ENCODE measurements at places on chromosomes 3 and 15. TPM values are rescaled to one million over a fixed set of nuclear protein-coding genes. Genes with fewer than 3 reads are reported as not detected.

DNA sequence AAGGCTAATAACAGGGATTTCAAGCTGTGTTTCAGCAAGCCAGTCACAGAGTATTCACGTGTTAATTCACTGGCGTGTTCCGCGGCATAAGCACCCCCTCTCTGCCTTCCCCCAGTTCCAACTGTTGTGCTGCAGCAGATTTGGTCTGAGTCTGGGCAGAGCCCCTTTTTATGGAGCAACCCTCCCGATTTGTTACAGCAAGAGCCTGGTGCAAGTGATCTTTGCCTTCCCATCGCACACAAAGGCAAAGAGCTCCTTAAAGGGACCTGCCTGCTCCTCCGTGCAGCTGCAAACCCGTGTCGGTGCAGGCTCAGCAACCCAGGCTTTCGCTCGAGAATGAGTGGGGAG lies 170.5 kb downstream of the KCNAB1 start:
- no peaks in the 10 kb centered on the region for H3K36me3 ChIP-seq
- peaks cover 13% of the 10 kb centered on the region for H3K4me1 ChIP-seq
- DNase-seq = no peak
- H3K4me3 ChIP-seq = no peak overlapping the region

DNA sequence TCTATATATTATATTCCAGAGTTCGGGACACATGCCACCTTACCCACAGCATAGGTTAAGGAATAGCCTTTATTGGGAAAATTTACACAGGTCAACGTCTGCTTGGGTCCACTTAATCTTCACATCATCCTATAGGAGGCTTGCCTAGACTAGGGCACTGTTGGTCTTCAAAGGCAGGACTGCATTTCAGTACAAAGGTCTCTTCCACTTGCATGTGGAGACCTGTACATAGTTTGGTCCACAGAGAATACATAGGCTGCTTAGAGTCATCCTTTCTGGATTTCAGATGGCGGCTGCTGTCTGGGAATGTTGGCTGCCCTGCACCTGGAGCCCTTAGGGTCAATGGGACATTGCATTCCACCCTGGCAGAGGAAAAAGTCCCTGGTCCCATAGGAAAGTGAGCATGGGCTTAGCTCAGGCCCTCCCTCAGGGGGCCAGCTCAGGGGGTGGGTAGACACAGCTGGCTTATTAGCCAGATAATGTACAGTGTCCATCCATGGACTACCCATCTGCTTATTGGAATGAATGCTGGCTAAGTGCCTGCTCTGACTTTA lies 75.3 kb upstream of the TGFBR2 start:
- no peaks in the 10 kb centered on the region for H3K27me3 ChIP-seq
- DNase-seq = no peak
- no peak overlapping the region for H3K4me3 ChIP-seq
- no peak overlapping the region for H3K27ac ChIP-seq
- no peaks in the 10 kb centered on the region for H3K4me1 ChIP-seq

GRCh38 chr3:129116482-129116946 lies 5.1 kb downstream of the RAB43 start:
- no peaks in the 10 kb centered on the region for H3K27me3 ChIP-seq
- H3K4me1 ChIP-seq = peaks cover 24% of the 10 kb centered on the region
- no peaks in the 10 kb centered on the region for H3K36me3 ChIP-seq
- no peak for DNase-seq
- no peak overlapping the region for H3K4me3 ChIP-seq

SAMD7 gene
- not detected for total RNA-seq

MYO5C gene
- total RNA-seq = 18.2 TPM

DNA sequence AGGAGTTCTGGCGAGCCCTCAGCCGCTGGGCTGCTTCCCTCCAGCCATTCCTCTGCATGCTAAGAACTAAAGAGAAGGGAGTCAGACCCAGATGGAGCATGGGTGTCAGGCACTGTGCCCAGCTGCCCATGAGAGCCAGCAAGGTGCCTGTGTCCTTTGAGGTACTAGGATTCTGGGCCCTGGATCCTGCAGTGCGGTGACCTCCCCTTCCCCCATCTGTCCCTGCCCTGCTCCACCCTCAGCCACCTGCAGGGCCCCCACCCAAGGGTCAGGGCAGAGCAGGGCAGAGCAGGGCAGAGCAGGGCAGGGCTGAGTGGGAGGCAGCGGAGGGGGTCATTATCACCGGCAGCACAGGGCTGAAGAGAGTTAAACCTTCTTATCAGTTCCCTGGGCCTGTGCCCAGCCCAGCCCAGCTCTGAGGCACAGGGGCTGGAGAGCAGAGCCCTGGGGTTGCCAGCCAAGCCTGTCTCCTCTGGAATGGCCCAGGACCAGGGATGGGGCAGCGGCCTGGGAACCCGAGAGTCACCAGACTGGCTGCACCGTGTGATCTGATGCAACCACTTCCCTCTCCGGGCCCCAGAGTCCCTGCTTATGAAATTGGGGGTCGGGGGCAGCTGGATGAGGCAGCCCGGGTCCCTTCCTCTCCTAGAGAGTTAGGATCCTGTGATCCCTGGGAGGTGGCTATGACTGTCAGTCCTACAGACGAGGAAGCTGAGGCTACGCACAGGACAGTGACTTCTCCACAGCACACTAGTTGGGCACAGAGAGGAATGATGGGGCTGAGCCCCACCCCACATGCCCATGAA lies 17.3 kb downstream of the ZDHHC19 start:
- H3K27ac ChIP-seq = no peak overlapping the region
- DNase-seq = peak; percentile 47
- H3K4me1 ChIP-seq = peaks cover 12% of the 10 kb centered on the region
- no peaks in the 10 kb centered on the region for H3K36me3 ChIP-seq

GRCh38 chr3:126003447-126004190 lies 34.6 kb downstream of the ROPN1B start:
- no peaks in the 10 kb centered on the region for H3K36me3 ChIP-seq
- H3K27ac ChIP-seq = no peak overlapping the region
- no peaks in the 10 kb centered on the region for H3K4me1 ChIP-seq

GRCh38 chr3:150515210-150515609 lies 31.1 kb downstream of the SERP1 start:
- no peaks in the 10 kb centered on the region for H3K36me3 ChIP-seq
- H3K4me3 ChIP-seq = no peak overlapping the region
- no peak for DNase-seq
- H3K27me3 ChIP-seq = no peaks in the 10 kb centered on the region
- no peaks in the 10 kb centered on the region for H3K4me1 ChIP-seq

DNA sequence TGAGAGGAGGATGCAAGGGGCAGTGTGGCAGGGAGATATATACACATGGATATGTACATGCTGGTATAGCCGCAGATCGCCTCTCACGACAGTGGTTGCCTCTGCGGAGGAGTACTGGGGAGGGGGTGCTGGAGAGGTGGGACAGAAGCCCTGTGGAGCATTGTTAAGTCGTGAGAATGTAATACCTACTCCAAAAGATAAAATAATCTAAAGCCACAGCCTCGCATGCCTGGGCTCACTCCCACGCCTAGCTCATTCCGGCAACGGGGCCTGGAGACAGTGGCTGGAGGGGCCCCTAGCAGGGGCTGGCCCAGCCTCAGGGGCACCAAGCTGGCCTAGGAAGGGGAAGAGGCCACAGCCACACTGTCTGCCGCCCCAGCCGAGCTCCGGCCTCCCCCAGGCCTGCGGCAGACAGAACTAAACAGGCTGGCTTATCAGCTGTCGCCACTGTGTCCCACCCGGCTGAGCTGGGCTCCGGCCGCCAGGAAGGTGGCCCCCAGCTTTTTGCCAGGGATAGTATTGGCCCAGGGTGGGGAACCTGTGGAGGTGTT lies 65.1 kb upstream of the LCTL start:
- no peak overlapping the region for H3K4me3 ChIP-seq
- no peaks in the 10 kb centered on the region for H3K36me3 ChIP-seq
- H3K4me1 ChIP-seq = peaks cover 37% of the 10 kb centered on the region
- H3K27ac ChIP-seq = peak overlapping the region; percentile 87
- no peaks in the 10 kb centered on the region for H3K27me3 ChIP-seq
- no peak for DNase-seq

GRCh38 chr15:40792394-40792793 lies 14.5 kb upstream of the ZFYVE19 start:
- H3K27me3 ChIP-seq = no peaks in the 10 kb centered on the region
- no peak overlapping the region for H3K27ac ChIP-seq
- peaks cover 14% of the 10 kb centered on the region for H3K4me1 ChIP-seq
- H3K4me3 ChIP-seq = no peak overlapping the region
- H3K36me3 ChIP-seq = no peaks in the 10 kb centered on the region

DNA sequence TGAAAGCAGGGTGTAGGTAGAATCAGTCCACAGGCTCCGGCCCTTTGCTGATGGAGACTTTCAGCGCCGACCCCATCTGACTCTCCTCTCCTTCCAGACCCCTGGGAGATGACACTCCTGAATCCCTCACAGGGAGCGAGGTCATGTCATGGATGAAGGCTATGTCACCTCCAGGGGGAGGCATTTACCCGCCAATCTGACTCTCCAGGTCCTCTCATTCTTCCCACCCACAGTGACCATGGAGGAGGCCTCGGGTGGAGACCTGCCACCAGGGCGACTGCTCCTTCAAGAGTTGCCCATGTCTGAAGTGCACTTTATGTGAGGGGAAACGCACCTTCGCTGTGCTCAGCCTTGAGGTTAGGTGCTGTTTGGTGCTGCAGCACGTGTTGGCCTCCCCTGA lies 112.7 kb downstream of the KLF13 start:
- no peak overlapping the region for H3K27ac ChIP-seq
- no peak for DNase-seq
- no peaks in the 10 kb centered on the region for H3K36me3 ChIP-seq
- no peak overlapping the region for H3K4me3 ChIP-seq

ZNF662 gene
- not detected for total RNA-seq

PAK6 gene
- total RNA-seq = 6.1 TPM

DNA sequence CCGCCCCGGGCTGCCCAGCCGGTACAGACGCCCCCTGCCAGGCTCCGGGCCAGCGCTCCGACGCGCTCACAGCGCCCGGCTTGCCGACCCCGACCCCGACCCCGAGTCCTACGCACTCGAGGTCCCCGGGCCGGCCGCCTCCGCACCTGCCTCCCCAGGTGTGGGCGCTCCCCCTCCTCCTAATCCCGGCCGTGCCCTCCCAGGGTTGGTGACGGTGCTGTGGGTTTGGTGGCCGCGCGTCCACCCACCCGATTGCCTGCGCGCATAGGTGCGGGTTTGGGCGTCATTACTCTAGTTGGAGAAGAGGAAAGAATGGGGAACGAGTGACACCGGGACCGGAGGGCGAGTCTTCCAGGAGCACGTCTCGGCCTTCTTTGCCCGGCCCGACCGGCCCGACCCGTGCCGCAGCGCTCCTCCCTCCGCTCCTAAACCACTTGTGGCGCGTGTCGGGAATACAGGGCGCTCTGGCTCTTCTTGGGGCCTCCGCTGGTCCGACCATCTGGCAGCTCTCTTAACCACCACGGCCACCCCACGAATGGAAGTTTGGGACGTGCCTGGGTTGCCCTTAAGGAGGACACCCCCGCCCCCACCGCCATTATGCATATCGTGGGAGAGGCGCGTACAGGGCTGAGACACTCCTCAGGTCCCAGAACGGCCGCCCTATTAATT lies 810 bp upstream of the THRB start:
- peak; percentile 74 for DNase-seq
- peak overlapping the region; percentile 99 for H3K27ac ChIP-seq
- peaks cover 26% of the 10 kb centered on the region for H3K4me1 ChIP-seq

DNA sequence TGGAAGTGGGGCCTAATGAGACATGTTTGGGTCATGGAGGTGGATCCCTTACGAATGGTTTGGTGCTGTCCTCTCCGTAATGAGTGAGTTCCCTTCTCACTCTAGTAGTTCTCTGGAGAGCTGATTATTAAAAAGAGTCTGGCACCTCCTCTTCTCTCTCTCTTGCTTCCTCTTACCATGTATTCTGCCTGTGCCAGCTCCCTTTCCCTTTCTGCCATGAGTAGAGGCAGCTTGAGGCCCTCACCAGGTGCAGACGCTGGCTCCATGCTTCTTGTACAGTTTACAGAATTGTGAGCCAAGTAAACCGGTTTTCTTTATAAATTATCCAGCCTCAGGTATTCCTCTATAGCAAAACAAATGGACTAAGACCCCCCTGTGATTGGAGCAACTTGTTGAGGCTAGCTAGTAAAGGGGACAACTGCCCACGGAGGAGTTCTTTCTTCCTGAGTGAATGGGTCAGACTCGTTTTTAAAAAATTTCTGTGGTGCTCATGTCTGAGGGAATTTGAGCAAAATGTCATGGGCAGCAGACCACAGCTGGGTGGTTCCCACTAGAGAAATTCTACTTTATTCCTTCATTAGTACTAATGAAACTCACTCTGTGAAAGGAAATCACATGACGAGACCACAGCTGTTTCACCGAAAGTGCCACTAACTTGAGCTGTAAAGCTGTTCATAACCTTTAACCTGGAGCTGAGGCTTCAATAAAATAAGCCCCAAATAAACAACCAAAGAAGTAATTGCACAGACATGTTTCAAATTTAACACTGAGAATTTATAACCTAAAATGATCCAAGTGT lies 210.0 kb downstream of the NFKBIZ start:
- no peak overlapping the region for H3K4me3 ChIP-seq
- no peak for DNase-seq
- H3K27ac ChIP-seq = no peak overlapping the region
- H3K27me3 ChIP-seq = no peaks in the 10 kb centered on the region
- H3K4me1 ChIP-seq = no peaks in the 10 kb centered on the region

TMEM212 gene
- not detected for total RNA-seq

- no peak overlapping the region for H3K27ac ChIP-seq
- no peaks in the 10 kb centered on the region for H3K4me1 ChIP-seq
- H3K36me3 ChIP-seq = no peaks in the 10 kb centered on the region
- DNase-seq = no peak
These were observed 21.3 kb downstream of the PRR23A start for GRCh38 chr3:138984816-138985215.

DNA sequence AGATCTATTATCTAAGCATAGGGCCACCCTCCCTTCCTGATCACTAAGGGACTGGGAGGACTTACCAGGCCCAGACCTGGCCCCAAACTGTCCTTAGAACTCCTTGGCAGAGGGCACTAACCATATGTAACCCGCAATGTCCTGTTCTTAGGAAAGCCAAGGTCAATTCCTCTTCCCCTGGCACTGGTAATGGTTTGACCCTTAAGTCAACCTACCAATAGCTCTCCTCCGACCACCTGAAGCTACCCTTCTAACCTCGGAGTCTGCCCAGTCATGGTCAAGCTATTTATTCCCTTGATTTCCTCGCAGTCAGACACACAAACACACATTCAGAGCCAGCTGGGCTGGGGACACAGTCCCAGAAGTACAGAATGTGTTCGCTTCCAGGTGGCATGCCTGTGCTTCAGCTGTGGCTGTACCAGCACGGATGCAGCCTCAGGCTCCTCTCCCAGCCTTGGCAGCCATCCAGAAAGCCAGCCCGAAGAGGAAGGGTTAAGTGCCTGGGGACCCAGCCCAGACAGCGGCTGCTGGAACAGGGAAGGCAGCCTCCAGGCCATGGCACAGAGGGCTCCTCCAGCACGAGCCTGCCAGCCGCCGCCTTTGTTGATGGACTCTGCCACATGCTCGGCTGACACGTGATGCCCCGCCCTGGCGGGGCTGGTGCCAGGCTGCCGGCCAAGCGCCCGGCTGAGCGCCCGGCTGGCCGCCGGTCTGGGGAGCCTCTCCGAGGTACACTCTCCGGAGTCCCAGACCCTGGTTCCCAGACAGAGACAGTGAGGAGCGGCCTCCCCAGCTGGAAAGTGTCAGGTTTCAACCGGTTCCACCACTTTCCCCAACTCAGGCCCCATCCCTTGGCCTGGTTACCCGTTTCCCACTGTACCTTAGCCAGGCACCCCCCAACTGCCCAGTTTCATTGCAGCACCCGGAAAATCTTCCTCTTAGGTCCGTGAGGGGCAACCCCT lies 5.5 kb downstream of the BMF start:
- H3K4me1 ChIP-seq = peaks cover 94% of the 10 kb centered on the region
- DNase-seq = peak; percentile 91
- no peaks in the 10 kb centered on the region for H3K36me3 ChIP-seq
- H3K27me3 ChIP-seq = no peaks in the 10 kb centered on the region

SHC4 gene
- 1.2 TPM for total RNA-seq

Data from hepatocyte (in vitro differentiated cells).